ENCODE measurements at places on chromosomes 11 and 22.

- DNase-seq = no peak
Observed at GRCh38 chr11:83069441-83070043, 2.2 kb downstream of the RAB30 start.

DNA sequence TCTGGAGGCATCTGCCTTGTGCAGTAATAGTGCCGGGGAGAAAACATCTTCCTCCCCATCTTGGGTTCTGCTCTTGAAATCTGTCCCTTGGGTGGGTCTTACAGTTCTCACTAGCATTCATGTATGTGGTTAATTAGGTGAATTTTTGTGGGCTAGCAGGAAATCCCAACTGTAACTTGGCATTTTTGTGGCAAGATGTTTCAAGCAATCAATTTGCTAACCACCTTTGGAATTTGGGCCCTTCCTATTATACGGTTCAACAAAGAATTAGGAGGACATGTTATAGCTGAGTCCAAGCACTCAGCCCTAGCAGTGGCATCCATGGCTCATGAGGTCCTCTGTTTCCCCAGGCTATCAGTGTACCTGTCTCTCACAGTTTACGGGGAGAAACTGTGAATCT, 89.1 kb upstream of the MTNR1B start:
- no peak for DNase-seq

GRCh38 chr11:57202281-57202680, 20.5 kb downstream of the LRRC55 start:
- peak; percentile 50 for DNase-seq

DNA sequence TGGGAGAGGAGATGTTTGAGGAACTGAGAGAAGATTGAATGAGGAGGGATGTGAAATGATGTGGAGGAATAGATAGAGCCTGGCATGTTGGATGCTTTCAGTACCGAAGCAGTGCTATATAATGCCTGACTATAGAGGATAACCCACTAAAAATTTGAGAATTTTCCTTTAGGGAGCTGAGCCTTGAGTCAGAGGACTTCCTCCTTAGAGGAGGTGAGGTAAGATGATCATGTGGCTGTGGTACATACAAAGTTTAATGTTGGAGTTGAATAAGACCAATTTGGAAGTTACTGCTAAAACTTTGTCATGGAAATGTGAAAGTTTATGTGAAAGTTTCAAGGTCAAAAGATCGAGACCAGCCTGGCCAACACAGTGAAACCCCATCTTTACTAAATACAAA, 66.9 kb downstream of the YAP1 start:
- no peak for DNase-seq

- no peak for DNase-seq
Observed at GRCh38 chr22:24083361-24083760, 72.3 kb downstream of the CABIN1 start.

DNA sequence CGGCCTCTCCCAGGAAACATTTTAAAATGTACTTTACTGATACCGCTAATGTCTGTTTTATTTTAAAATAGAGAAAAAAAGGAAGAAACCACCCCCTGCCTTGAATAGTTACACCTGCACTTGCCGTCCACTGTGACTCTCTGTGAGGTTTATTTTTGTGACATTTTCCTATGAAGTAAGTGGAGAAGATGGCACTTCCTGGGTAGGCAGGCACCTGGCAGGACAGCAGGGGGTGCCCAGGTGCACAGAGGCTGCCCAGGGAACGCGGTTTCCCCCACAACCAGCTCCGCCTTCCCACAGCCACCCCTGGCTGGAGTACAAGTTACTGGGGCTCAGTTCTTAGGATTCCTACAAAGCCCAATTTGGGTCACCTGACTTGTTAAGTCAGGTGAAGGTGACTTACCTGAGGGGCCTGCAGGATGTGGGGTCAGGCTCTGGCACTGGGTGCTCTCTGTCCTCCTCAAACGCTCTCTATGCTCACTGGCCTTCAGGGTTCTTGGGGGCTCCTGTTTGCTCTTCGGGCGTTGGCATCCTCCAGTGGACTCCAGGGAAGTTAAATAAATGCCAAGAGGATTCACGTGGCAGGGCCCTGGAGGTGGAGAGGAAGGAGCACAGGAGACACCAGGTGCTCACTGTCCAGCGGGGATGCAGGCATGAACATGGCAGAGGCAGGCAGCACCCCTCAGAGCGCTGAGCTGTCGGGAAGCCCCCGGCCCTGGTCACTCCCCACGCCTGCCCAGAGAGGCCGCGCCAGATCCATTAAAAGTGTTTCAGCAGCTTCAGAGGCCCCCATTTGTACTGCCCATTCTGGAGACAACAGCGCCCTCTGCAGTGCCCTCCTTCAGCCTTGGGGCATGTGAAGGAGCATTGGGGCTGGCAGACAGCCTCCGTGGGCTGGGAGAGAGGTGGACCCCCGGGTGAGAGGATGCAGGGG, 1021.2 kb downstream of the TBC1D22A start:
- no peak for DNase-seq

DNA sequence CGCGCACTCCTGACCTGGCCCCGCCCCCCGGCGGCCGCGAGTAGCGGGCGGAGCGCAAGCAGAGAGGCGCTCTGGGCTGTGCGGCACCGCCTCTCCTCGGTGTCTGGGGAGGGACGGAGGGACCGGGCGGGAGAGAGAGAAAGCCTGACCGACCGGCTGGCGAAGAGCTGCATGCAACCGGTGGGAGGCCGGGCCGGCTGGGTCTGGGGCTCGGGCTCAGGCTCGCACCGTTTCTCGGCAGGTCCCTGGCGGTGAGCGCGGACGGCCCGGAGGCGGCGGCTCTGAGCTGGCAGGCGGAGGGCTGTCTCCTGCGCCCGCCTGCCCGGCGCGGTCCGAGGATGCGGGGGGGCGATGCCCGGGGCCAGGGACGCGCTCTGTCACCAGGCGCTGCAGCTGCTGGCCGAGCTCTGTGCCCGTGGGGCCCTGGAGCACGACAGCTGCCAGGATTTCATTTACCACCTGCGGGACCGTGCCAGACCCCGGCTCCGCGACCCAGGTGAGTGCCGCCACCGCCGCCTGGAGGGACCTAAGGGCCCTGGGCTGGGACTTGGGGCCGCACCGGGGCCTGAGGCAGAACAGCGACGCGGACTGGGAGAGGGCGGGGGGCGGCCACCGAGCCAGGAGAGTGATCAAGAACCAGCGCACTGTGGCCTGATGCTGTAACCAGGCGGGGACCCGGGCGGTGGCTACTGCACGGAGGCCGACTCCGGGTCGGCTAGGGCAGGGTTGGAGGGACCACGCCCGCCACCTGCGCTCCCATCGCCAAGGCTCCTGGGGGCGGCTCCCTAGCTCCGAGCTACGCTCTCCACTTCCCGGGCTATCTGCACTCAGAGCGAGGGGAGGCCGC, at the start of gene SYT9:
Gene SYT9, plus strand, starts transcription at position 69 of the 847 bp plus-strand sequence. Its CDS starts 283 bp downstream, at position 352.
- DNase-seq = peak; percentile 88

- DNase-seq = no peak
Observed at GRCh38 chr11:117796456-117796871, 552 bp downstream of the DSCAML1 start.

DNA sequence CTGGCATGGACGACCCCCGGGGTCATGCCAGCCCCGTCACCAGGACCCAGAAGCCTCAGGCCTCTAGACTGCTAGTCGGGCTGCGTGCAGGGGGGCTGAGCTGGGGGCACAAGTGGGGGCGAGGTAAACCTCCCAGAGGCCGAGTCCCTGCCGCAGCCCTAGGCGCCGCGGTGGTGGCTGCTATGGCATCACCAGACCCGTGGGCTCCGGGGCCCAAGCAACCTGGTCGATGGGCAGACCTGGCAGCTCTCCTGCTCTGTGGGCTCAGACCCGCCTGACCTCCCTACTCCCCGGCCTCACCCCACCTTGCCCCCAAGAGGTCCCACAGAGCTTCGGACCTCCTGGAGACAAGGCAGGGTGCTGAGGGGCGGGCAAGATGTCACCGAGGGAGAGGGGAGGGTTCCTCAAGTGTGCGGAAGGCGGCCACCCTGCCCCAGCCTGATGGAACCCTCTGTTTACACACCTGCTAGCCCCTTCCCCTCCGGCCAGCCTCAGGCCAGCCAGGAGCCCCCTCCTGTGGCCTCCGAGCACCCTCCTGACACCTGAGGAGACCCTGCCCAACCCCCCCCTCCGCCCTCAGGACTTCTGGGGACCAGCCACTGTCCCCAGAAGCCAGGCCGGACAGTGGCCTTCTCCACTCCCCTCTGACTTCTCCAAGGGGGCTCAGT, 9.4 kb downstream of the IGF2 start:
- no peak for DNase-seq

GRCh38 chr22:44192098-44192815, 11.5 kb downstream of the PARVG start:
- no peak for DNase-seq

DNA sequence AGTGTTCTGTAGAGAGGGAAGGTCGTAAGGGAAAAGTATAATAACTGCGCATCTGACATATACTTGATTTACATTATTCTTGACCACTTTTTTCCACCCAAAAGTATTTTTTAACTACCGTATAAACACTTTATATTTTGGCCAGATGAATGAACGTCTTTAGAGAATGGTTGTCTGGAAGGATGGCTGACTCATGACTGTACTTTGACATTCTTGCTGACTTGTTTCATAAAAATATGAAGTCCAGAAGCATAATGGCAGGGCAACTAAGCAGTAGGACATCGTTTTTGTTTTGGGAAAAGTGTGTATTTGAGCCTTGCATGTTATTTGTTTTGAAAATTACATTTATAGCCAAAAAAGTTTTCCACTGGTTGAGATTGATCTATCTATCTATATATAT, 110.0 kb downstream of the OSBP2 start:
- no peak for DNase-seq

DNA sequence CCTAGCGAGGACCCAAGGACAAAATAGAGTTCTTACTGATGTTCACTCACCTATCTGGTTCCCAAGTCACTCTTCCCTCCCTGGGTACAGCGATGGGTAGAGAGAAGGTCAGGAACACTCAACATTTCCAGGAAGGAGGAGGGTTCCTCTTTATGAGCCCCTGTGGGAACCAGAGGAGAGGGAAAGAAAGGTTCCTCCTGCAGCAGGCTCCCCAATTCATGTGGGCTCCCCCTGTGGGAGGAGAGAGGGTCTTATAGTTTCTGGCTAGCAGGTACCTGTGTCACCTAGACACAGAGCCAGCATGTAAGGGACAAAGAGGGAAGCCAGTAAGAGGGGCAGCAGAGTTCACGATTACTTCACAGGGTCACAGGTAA, 93.5 kb downstream of the DBX1 start:
- DNase-seq = no peak

DNA sequence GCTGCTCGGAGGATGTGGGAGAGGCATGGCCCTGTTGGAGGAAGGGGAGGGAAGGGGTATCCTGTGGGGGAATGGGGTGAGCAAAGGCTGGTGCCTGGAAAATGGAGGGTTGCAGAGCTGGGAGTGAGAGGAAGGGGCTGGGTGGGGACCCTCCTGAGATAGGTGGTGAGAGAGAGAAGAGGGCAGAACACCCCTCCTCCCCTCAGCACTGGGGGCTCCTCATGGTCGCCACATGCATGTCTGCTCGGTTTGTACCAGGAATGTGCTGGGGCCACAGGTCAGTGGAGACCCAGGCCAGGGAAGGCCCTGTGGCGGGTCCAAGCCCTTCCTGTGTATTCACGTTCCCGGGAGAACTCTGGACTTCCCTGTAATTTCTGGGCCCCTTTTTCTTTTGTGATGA, 27.8 kb upstream of the ACR start:
- no peak for DNase-seq

DNA sequence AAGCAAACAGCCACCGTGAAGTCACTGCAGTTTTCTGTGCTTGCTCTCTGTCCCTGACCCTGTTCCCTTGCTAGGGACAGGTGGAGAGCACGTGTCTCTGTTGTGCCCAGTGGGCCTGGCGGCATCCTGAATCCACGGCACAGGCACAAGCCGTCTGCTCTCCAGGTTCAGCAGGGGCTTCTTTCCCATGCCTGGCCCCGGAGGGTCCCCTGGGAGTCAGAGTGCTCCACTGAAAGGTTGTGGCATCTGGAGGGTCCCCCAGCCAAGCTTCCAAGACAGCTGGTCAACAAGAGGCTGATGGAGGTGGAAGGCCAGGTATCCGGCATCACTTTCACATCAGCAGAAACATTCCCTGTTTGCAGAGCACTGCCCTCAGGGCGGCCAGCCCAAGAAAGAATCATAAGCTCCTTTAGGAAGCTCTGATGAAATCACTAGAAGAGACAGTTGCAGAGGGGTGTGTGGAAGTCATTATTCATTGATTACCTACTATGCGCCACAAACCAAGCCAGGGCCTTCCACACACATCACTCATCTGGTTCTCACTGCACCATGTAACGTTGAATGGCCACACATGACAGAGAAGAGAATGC, 346.4 kb upstream of the B3GAT1 start:
- DNase-seq = no peak

GRCh38 chr22:39712751-39713525, 142.4 kb downstream of the CACNA1I start:
- no peak for DNase-seq

DNA sequence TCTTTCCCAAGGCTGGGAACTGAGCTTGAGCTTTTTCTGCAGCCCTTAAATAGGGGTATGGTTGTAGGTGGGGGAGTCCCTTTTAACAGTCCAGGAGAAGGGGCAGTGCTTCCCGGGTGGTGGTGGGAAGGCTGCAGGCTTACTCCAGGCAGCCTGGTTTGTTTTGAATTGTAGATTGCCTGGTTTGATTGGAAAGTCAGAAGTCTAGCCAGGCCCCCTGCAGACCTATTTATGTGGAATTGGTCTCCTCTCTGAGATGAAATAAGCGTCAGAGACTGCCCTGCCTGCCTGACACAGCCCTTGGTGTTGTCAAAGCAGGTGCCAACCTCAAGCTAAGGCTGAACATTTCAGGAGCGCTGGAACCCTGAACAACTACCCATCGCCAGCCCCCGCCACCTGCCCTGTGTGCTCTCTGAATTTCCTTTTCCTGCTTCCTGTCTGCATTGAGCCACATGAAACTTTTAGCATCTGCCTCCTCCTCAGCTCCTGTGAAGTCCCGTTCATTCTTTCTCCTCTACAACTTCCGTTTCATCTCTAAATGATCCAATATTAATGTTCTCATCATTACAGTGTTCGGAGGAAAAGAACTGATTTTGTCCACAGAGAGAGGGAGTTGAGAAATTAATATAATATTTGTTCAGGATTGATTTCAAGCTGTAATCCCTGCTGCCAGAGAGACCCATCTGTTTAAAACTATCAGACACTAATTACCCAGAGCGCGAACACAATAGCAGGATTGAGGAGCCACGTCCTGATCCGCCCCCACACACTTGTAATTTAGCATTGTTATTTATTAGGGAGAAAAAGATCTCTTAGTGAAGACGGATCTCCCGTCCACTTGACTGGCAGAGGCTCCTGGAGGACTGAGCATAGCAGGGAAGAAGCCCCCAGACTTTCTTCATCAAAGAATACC, 136.5 kb downstream of the TRIM29 start:
- no peak for DNase-seq

DNA sequence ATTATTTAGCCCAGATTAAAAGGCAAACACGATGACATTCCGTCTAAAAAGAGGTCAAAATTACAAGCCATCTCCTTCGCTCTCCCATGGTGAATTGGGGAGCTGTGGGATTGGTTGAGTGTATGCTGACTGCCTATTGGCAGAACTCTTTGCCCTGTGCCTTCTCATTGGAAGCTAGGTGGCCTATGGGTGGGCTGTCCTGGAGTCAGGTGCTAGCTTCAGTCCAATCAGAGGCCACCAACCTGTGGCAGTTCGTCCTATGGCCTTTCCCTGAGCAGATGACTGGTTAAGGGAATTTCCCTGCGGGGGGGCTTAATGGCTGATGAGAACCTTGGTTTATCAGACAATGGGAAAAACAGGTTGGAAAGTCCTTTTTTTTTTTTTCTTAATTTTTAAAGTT, 3.2 kb upstream of the MTMR3 start:
- DNase-seq = no peak

- no peak for DNase-seq
Observed at GRCh38 chr11:120078397-120078796, 59.5 kb downstream of the TRIM29 start.
